Heart right ventricle (tissue), 16 donors: ENCODE measurements at places on chromosomes 3 and 15. TPM values are rescaled to one million over a fixed set of nuclear protein-coding genes. Genes with fewer than 3 reads are reported as not detected.

- DNase-seq = no peak
Observed at GRCh38 chr3:120908795-120909601, 993 bp downstream of the STXBP5L start.

- no peak for DNase-seq
Observed at GRCh38 chr3:24915639-24916038, 421.0 kb upstream of the THRB start.

DNA sequence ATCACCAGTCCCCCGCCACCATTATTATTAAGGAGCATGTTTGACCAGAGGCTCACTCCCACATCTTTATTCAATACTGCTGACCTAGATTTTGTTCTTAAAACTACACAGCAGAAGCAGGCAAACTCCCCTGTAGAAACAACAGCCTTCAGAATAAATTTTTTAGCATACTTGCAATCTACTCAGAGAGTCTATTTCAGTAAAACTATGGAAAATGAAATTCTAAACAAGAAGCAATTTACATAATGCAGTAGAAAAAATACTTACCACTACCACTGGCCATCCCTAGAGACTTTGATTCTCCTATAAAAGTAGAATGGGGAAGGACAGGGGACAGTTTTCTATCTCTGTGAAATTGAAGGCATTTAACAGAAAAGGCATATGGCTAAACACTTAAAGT lies 76.0 kb downstream of the MAP4 start:
- no peak for DNase-seq

GRCh38 chr3:194279701-194280360 lies 71.3 kb downstream of the CPN2 start:
- DNase-seq = no peak

DNA sequence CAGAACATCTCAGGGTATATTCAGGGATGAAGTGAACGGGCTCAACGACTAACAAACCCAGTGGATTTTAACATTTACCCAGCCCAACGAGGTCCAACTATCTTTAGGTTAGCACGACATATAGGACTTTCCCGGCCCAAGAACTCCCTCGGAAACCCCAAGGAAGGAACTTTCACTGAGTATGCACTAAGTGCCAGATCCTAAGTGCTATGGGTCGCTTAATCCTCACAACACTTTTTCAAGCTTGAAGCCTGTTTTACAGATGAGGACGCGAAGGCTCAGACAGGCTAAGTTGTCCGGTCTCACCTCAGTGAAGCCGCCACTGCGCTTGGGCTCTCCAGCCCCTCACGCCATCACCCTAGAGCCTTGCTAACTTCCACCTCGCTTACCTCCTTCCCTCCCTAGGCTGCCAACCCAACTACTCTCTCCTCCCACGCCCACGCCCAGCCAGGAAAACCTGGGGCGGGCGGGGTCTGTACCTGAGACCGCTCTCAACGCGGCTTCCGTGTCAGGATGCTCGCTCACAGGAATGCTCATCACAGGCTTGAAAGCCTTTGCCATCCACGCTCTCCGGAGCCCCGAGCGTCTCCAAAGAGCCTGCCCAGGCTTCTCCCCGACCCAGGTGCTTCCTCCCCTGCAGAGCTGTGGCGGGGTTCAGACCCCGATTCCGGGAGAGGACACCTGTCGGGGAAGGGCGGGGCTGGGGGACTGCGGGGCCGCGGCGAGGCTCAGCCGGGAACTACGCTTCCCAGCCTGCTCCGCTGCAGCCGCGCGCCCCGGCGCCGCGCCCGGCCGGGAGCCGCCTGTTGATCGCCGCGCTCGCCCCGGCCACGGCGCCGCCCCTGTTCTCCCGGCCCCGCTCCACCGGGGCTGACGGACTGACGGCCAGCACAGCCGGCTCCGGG lies at the start of gene TMOD2:
Gene TMOD2, plus strand, starts transcription at position 806 of the 905 bp plus-strand sequence. CDS start 14,845 bp downstream, outside the sequence.
- peak; percentile 62 for DNase-seq

DNA sequence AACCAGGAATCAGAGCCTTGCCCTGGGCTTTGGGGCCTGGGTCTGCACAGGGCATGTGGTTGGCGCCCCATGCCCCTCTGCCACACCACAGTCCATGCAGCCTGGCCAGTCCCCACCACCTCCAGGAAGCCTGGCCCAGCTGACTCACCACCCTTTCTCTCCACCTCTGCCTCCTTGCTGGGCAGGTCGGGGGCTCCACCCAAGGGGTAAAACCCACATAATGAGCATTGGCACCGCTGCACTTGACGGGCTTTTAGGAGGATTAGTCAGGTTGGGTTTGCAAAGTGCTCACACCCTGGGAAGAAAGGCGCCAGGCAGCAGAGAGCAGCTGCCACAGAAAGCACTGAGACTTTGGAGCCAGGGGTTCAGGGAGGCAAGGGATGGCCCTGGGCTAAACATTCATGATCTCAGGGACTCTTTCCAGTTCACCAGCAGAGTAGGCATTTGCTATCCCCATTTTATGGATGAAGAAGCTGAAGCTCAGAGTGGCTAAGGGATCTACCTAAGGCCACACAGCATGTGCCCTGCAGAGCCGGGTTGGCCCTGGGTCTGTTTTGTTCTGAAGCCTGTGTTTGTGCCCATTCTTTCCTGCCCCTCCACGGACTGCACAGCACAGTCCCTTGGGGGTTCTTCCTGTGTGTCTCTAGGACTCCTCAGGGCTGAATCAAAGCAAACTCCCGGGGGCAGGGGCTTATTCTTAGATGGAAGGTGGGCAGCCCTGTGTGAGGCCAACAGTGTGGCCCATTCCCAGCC lies 113.4 kb downstream of the ETFA start:
- no peak for DNase-seq

DNA sequence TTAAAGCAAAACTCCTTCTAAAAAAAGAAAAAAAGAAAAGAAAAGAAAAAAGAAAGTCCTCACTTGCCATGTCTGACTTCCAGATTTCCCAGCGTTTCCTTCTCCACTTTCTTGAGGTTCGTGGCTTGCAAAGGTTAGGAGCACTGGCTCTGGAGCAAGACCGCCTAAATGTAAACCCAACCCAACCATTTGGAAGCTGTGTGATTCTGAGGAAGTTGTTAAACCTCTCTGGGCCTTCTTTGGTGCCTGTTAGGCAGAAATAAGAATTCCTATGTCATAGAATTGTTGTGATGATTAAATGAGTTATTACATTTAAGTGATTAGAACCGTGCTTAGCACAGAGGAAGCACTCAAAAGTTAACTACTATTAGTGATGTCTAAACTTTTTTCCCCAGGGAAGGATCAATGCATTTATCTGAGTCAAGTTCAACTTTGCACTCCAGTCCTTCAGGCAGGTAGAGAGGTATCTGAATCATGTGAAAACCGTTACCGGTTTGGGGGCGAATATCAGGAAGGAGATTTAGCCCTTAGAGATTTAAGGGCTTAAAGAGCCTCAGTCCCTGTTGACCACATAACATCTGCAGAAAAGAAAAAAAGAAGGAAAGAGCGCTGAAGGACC lies 78.3 kb upstream of the HES1 start:
- no peak for DNase-seq

TERC gene
- polyA plus RNA-seq = 0.20 TPM
